ENCODE measurements at places on chromosomes 3 and 15. TPM values are rescaled to one million over a fixed set of nuclear protein-coding genes. Genes with fewer than 3 reads are reported as not detected.

DNA sequence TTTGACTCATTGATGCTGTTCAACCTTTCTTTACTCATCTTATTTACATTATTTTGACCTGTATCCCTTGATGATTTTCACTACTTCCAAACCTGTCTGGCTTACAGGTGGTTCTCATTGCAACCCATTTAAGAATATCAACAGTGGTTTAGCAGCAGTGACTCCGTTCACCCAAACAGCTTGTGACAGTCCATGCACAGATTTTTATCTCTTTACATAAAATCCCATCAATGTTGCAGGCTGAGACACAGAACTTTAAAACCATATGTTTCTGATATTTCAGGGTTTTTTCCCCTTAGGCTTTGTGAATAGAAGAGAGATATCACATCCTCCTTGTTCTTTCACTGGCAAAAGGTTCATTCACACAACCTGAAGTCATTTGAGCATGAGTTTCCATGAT, 149.1 kb upstream of the CDIN1 start:
- no peak for DNase-seq

- DNase-seq: peak; percentile 70
These were observed 95.0 kb downstream of the ANP32A start for GRCh38 chr15:68725736-68726135.

DNA sequence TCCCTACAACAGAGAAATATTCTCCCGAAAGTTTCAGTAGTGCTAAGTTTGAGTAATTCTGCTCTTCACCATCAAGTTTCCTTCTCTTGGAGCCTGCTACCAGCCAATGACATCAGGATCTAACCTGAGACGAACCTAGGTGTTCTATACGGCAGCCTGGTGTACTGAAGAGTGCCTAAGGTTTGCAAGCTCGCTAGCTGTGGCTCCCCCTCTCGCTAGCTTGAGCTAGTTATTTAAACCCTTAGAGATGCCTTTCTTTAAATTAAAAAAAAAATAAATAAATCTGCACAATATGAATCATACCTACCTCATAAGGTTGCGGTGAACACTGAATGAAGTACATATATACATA, 1.4 kb upstream of the COL8A1 start:
- no peak for DNase-seq

DNA sequence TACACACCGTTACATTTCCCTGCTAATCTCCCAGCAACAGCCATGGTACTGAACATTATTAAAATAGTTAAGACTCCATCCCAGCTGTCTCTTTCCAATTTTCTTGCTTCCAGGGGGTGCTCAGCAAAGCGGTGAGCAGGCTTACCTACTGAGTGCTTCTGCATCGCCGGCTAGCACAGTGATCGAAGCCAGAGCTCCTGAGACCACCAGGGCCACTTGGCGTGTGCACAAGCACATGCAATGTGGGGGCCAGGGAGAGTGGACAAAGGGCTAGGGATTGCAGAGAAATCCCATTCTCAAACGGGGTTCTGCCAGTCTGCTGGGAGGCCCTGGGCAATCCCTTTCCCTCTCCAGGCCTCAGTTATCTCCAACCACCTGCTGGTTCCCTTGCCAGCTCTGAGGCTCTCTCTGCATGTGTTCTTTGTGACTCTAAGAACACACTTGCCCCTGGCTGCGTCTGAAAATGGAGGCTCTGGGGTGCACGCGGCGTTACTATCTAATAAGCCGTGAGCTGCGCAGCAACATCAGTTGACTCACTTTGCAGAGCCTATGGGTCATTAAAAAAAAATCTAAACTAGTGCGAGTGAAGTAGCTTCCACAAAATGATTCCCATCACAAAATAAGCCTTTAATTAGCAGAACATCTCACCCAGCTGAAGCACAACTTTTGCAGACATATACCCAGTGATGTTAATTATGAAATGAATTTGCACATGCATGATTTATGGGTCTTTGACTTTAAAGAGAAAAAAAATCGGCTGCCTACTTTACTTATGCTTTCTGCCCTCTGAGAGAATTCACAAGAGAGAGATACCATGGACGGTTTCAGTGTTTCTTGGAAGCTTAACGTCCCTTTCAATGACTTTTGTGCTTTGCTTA, 271.5 kb downstream of the TLE3 start:
- DNase-seq: no peak

DNA sequence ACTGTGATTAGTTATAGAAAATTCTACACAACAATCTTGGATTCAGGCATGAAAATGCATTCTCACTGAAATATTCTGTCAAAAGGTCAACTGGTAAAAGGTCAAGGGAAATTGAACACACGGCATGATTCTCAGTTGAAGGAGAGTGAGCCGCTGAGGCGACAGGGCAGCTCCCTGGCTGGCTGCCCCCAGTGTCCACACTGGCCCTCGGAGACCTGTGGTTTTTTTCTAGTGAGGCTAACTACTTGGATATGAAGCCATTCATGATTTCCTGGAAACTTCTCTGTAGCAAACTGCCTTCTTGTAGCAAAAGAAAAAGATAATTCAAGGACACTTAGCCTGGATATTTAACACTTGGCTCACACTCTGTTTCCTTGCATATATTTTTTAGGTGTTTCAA, 37.2 kb downstream of the AADACL2 start:
- DNase-seq: peak; percentile 61

- no peak for DNase-seq
These were observed 28.6 kb downstream of the FAM240A start for GRCh38 chr3:46640927-46641326.

GRCh38 chr3:48423883-48424695, 5.8 kb downstream of the PLXNB1 start:
- DNase-seq: no peak

- DNase-seq: no peak
These were observed 11.9 kb downstream of the ZNF660 start for GRCh38 chr3:44596621-44597020.

GRCh38 chr3:174132006-174132405, 727.1 kb upstream of the NAALADL2 start:
- no peak for DNase-seq

Gene CD200R1
- 1.3 TPM for total RNA-seq

Gene CSTA
- total RNA-seq: 1.5 TPM
